CD4-positive, alpha-beta T cell treated with Interleukin-6 at 100 ng/mL for 8 hours (primary cell): ENCODE measurements at places on chromosomes 1 and 21.

DNA sequence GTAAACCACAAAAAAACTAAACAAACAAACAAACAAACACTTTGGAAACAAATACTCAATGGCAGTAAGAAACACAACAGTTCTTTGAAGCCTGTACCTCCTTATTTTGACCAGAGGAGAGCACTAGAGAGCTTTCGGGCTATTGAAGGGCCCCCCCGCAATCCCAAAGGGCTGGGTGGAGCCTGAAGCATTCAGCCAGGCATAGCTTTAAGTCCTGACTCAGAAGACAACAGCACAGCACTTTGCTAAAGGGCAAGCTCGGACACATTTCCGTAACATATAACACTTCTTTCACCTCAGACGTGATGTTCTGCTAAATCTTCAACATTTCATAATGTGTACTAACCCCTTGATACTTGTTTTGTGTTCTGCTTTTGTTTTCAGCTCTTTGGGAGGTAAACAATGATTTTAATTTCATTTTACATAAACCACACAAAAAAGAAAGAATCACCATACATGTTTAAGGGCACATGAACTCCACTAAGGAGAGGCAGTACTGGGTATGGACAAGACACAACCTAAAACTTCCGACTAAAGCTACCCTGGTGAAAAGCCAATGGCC lies 9.7 kb upstream of the SHCBP1L start:
- DNase-seq: peak; percentile 12

DNA sequence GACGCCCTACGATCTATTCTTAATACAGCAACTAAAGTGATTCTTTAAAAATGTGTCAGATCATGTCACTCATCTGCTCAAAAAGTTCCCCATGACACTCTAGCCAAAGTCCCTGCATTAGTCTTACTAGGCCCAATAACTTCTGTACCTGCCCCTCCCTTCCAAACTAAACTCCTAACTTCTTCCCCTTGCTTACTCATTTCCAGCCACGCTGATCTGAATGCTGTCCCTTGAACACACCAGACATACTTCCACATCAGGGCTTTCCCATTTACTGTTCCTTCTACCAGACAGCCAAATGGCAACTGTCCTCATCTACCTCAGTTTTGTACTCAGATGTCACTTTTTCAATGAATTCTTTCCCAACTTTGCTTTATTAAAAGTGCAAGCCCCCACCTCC lies 1.2 kb downstream of the PPT1 start:
- no peak for DNase-seq

GRCh38 chr1:86914998-86915736 lies 732 bp downstream of the HS2ST1 start:
- DNase-seq: peak; percentile 37

- DNase-seq: no peak
These were observed 8.3 kb upstream of the TNFRSF1B start for GRCh38 chr1:12158357-12159092.

GRCh38 chr1:185681034-185681633 lies 53.1 kb upstream of the HMCN1 start:
- DNase-seq: peak; percentile 46

- no peak for DNase-seq
These were observed 104.0 kb upstream of the BMP8A start for GRCh38 chr1:39387452-39387851.

GRCh38 chr1:26408604-26409003 lies 2.0 kb upstream of the LIN28A start:
- peak; percentile 70 for DNase-seq

DNA sequence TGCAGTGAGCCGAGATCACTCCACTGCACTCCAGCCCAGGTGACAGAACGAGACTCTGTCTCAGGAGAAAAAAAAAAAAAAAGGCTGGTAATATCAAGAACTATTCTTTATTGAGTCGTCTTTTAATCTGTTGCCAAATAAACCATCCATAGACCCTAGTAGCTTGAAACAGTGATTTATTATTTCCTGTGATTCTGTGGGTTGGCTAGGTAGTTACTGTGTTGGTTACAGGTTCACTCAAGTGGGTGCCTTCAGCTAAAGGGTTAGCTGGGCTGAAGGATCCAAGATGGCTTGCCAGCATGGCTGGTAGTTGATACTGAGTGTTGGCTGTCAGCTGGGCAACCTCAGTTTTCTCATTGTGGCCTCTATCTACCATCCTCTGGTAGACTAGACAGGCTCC lies 9.2 kb downstream of the TLCD4 start:
- DNase-seq: no peak

DNA sequence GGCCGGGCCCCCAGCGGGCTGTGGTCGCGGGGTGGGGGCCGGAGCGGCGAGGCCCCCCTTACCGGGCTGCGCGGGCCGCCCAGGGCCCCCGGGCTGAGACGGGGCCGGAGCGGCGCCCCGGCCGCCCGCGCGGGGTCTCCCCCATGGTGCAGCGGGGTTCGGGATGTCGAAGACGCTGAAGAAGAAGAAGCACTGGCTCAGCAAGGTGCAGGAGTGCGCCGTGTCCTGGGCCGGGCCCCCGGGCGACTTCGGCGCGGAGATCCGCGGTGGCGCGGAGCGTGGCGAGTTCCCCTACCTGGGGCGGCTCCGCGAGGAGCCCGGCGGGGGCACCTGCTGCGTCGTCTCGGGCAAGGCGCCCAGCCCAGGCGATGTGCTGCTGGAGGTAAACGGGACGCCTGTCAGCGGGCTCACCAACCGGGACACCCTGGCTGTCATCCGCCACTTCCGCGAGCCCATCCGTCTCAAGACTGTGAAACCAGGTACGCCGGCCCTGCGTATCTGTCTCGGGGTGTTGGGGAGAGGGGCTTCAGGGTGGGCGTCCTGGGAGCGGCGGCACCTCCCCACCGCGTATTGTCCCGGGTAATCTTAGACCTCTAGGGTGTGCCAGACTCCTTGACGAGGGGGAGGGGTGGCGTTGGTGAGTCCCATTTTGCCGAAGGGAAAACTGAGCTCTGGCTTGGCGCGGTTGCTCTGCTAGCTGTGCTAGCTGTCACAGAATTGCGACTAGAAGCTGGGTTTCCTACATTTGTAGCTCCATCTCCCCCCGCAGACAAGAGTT lies 745 bp downstream of the MAGI3 start:
- peak; percentile 33 for DNase-seq

GRCh38 chr21:46154955-46155513 lies 345 bp downstream of the FTCD start:
- DNase-seq: no peak
